ENCODE measurements at places on chromosomes 2 and 18.
A peak's percentile ranks its signal among the peaks of the same experiment; 100 is the strongest.

GRCh38 chr2:111626037-111626864 lies 257.7 kb downstream of the ANAPC1 start:
- DNase-seq: no peak

DNA sequence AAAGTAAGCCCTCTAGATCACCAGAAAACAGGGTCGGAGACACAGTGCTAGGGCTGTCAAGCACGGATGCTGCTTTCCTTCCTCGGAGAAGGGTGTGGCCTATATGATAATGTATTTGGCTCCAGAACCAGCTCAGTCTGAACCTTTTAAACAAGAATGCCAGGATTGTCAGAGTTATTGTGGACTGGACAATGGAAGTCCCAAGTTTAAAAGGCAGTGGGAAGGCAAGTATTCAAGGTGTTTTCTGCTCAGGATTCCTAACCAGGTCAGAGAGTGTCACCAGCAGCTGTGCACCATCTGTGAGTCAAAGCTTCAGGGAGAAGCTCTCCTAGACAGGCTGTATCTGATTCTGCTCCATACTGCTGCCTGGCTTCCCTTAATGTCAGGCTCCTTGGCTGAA lies 94.8 kb downstream of the SPOPL start:
- no peak for DNase-seq

- DNase-seq: no peak
Measured at GRCh38 chr18:48079885-48080284, 149.4 kb upstream of the SMAD2 start.

DNA sequence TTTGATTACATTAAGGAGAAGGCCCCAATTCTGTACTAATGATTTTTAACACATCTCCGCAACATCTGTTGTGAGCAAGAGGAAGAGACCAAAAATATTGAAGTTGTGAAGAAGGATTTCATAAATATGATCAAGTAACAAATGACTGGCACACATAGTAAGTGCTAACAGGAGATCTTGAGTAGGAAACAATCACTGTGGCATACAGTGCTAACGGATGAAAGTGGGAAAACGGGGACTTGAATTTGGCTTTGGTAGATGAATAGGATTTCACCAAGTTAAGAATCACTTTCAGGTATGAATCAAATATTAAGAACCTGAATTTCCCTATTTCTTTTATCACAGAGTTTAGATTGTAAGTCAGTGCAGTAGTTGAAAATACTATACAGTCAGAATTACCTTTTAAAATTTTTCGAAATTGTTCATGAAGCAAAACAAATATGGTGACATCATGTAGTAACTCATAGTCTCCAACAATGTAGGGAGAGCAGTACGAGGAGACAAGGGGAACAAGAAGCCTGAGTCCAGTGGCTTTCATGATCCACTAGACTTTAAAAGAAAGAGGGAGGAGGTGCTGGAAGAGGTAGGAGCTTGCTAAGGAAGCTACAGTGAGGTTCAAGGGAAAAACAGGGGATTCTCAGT lies 16.3 kb downstream of the CWC22 start:
- no peak for DNase-seq

DNA sequence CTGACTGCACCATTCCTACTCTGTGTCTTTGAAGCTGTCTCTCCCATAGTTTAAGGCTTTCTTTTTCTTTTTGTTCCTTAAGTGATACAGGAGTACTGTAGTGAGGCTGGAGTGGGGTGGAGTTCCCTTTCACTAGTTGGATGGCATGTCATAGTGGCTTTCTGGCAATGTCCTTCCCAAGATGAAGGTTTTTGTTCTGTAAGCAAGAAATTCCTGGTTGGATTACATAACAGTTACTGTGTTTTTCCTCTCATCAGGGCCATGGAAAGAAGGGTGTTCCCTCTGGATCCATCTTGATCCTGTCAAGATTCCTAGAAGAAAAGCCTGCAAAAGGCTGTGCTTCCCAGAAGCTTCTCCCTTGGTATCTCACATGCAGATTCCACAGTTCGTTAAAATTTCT lies 84.2 kb downstream of the ACKR3 start:
- DNase-seq: no peak

DNA sequence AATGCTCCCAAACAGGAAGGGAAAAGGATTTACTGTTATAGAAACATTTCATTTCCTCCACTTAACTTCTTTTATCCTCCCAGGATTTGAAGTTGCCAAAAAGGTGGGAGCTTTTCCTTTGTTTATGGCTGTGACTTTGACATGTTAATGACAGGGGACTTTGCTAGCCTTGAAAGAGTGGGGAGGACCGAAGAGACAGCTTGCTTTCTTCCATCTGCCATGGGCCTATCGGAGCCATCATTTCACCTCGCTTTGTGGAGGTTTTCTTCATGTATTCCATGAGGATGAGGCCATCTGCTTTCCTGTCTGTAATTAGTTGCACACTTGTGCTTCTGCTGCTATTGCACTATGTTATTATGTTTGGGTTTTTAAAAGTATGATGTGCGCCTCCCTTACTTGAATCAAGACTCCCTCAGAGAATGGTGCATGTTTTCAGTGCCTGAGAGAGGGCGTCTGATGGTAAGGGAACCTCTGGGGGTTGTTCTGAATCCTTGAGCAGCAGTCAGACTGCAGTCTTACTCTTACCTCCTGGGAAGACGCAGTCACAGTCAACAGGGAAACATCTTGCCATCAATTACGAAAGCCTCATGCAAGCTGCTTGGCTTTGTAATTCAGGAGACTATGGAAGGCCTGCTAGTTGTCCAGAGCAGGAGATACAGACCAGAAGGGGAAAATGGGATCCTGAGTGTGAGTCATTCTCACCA lies 173.3 kb upstream of the MGAT5 start:
- no peak for DNase-seq

GRCh38 chr2:16257322-16258028 lies 317.1 kb downstream of the MYCN start:
- DNase-seq: no peak

DNA sequence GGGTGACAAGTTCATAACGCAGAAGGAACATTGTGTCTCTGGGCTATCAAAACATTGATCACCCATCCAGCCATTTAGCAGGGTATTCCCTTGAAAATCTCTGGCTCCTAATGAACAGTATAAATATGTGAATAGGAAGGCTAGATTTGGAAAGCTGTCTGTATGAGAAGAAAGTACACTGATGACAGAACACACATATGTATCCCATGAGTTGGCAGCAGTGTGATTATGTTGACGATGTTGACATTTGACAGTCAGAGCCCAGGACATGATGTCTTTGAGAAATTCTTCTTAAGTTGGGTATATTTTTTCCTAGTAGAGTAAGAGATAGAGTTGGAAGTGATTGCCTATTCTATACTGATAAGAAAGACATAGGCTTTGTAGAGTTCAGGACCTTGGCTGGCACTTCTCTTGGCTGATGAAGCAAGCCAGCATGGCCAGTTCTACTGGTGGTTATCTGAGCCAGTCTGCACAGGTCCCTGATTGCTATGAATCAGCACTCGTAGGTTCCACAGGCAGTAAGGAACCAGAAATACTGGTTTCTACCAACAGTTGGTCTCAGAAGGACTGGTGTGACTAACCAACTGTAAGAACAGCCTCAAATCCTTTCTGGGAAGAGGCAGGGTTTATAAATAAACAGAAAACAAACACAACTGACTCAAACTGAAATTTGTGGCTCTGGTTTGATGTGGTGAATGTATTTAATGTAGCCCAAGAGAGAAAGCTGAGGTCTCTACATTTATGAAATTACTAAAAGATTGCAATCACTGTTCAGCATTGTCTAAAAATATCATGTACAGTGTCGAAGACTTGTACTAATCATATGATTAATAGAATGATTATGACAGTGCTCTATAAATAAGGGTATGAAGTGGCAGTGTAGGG lies 43.9 kb upstream of the RAPH1 start:
- DNase-seq: peak; percentile 59

- DNase-seq: no peak
Measured at GRCh38 chr18:36496022-36496421, 198.5 kb downstream of the FHOD3 start.

DNA sequence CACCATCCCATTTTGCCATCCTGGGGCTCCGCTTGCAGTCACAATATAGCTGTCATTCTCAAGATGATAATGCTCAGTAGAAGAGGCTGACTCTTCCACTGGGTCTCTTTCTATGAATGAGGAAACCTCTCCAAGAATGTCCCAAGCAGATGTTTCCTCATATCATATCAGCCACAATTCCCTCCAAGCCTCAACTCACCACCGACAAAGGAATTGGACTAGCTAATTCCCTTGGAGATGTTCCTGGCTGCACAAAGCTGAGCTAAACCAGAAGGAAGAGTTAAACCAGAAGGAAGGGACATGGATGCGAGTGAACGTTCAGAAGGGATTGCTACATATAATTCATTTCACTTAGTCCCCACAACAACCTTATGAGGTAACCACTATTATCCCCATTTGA lies 65.0 kb upstream of the NPAS2 start:
- DNase-seq: no peak

DNA sequence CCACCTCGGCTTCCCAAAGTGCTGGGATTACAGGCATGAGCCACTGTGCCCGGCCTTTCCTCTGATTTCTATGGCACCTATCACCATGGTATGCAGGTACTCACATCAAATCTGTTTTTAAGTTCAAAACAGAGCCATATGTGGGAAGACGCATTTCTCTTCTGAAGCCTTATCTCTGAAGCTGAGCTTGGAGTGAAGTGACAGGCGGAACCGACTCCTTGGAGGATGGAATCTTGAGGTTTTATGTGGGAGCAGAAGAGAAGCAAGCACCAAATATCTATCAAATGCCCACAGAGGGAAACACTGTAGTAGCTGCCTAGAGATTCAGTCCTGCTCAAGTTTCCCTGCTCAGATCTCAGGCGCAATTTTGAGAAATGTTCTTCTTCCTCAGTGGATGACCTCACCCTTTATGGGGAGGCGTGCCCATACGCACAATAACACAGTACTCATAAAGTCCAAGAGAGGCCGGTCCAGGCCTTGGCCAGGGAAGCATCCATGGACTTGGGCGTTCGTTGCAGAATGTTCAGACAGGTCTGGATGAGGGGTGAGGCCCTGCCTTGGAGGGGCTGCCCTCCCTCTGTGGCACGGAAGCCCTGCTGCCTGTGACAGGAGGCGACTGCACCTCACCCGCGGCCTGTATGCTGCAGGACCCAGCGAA lies 67.9 kb downstream of the HNRNPLL start:
- no peak for DNase-seq

DNA sequence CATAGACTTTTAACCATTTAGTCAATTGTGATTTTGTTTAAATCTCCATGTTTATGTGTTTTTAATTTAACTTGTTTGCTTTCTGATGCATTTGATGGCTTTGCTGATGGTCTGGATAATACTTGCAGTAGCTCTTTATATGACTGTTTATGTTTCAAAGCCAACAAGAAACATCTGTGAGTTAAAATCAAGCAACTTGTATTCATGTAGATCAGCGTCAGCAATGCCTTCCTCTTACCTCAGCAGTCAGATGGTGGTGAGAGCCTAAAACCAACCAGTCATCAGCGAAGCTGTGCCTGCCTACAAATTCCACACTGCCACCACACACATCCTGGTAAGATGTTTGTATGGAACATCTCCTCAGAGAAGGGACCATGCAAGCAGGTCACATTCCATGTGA lies 231.9 kb downstream of the PTGR3 start:
- DNase-seq: no peak

DNA sequence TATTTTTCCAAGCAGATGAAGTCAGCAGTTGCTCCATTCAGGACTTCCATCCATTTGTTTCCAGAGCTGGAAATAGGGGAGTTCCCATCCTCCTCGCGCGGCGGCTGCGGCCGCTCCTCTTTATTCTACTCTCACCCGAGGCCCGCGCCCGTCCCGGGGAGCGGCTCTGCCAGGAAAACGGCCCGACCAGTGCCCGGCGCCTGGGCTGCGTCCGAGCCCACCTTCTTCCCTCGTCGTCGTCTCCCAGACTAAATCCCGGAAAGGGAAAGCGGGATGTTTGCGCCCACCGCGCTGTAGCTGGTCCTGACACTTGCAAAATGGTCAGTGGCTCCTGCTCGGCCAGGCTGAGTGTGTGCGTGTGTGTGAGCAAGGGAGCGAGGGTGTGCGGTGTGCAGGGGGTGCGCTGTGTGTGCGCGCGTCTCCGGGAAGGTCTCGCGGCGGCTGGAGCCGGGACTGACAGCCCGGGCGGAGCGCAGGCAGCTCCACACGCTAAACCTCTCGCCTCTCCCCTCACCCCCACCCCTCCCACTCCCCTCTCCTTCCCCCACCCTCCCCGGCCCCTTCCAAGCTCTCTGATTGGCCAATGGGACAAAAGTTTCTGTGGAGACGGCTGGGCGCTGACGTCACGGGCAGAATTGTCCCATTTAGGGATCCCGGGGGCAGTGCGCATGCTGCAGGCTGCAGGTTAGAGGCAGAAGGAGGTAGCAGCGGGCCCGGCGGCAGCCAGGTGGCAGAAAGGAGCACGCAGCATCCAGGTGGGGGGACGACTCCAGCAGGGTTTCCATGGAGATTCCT lies at the start of gene NOL4:
TSS of gene NOL4 (minus strand) at position 491 of the 795 bp plus-strand sequence. CDS start 1,660 bp downstream, outside the sequence.
- peak; percentile 12 for DNase-seq

DNA sequence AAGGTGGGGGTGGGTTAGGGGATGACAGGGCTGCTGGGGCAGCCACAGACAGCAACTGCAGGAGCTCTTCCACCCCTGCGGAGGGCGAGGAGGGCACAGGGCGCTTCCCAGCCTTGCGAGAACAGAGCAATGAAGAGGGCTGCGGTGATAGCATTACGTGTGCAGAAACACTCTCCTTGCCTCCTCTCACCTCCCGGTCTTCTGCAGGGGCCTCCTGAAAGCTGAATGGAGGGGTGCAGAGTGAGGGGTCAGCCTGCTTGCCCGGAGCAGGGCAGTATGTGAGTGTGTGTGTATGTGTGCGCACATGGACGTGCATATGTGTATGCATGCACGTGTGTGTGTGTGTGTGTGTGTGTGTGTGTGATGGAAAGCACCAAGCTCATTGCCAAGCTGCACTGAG lies 29.5 kb upstream of the IL1R2 start:
- DNase-seq: no peak

DNA sequence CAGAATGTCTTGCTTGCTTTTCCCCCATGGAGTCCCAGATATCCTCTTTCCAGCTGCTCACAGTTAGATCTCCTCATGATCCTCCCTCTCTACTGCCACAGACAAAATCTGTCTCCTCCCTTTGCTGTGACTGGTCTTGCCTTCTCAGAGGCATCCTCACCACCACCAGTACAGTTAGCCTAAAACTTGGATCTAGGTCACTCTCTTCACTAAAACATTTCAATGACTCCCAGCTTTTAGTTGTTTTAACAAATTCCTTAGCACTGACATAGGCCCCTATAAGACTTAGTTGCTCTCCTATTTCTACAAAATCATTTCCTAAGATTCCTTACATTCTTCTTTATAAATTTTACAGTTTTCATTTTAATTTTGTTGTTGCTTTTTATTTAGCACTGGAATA lies 734.2 kb upstream of the CHAC2 start:
- no peak for DNase-seq

- DNase-seq: no peak
Measured at GRCh38 chr2:35962585-35963146, 392.9 kb upstream of the CRIM1 start.

DNA sequence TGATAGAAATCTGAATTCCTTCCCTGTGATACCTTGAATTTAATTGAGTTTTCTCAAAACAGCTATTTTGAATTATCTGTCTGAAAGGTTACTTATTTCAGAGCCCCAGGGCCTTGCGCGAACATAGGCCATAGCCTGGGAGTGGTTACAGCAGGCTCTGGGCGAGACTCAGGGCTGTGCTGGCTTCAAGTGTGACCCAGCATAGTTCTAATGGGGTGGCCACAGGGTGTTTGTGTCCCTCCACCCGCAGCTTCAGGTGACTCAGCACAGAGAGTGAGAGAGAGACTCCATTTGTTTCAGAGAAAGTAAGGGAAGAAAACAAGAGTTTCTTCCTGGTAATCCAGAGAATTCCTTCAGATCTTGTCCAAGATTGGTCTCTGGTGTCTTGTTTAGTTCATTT lies 137.9 kb upstream of the POU3F3 start:
- DNase-seq: no peak
